Suppressor macrophage treated with lipopolysaccharide for 1 hour (primary cell): ENCODE measurements at places on chromosomes 11 and 22.

- peak; percentile 20 for DNase-seq
Measured at GRCh38 chr11:94762208-94762607, 5.9 kb upstream of the AMOTL1 start.

DNA sequence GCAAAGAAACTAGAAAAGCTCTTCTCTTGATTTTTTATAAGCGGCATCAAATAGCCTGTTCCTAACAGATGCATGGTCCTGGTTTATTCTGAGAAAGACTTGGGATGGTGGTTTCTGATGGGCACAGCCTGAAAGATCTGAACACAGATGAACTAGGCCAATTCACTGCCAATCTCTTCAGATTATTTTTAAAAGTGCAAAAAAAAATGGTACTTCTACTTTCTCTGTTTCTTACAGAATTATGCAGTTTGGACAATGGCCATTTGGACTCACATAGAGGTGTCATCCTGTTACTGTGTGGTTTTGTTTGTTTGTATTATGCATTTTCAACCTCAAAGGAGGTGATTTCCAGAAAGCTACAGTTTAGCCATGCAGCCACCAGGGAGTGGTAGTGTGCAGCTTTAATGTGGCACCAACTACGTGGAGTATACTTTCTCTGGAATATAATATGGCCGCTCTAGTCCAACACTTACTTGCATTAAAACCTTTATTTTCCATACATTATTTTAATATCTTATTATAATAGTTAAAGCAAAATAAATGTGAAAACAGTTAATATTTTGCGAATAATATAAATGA is 469.8 kb upstream of the KIRREL3 start:
- peak; percentile 35 for DNase-seq

DNA sequence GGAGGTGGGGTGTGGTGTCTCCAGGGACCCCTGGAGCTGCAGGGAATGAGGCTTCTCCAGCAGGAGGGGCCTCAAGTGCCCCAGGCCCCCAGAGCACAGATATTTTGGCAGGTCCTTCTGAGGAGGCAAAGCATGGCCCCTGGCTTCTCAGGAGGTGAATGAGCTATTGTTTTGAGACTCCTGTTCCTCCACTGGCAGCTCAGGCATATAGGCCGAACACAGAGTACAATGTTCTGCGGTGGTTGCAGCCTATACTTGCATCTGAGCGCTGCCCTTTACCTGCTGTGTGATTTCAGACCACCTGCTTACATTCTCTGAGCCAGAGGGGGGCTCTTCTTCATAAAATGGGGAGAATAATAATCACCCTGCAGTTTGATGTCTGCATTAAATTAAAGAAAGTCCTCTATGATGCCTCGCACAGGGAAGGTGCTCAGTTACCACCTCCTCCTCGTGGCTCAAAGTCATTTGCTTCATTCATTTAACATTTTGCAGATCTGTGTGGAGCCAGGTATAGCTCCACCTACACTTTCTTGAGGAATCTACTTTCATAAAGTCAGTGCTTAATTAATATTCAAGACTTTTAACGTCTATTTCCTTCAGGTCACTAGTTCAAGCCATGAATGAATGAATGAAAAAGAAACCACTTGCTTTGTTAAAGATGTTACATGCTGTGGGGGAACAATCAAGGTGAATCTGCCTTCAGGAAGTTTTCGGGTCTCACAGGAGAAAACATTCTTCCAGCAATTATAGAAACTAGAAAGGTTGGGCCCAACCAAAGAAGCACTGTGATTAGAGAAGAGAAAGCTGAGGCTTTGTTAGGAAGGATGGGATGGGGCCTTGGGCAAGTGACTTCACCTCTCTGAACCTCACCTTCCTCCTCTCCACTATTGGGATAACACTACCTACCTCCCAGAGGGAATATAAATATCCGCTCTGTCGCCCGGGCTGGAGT is 68.4 kb downstream of the ADAMTS15 start:
- DNase-seq = no peak

GRCh38 chr11:114399490-114400215 is 658 bp downstream of the C11orf71 start:
- DNase-seq = no peak

- DNase-seq = no peak
Measured at GRCh38 chr11:61272731-61273130, 22.4 kb downstream of the VWCE start.

DNA sequence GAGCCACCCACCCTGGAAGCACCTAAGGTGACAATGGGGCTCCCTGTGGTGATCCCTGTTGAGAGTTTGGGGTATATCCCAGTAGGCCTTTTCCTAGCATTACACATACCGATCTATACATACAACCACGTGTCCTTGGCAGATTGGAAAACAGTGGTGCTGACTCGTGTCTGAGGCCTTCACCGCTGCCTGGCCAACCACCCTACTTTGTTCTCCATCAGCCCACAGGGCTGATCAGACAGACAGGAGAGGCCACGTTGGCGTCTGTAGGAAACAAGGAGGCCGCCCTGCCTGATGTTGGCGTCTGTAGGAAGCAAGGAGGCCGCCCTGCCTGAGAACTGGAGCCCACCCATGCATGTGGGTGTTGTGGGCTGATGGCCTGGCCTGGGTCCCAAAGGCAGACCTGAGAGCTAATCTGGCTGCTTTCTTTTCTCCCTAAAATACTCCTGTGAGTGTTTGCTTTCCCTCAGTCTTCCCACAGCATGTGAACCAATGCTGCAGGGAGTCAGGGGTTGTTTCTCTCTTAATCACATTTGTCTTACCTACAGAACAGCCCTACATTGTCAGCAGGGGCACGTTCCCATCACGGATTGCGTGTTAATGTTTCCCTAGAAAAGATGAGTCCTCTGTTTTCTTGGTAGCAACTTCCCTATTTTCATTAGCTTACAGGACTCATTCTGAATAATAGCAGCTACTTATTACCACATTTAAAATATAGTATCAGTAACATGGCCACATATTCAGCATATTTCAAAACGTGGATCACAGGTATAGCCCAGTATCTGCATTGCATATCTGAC is 57.2 kb downstream of the SBF1 start:
- peak; percentile 42 for DNase-seq

- no peak for DNase-seq
Measured at GRCh38 chr11:114158886-114159285, 99.4 kb downstream of the ZBTB16 start.

- no peak for DNase-seq
Measured at GRCh38 chr22:38867124-38867455, 4.9 kb downstream of the CBX6 start.

GRCh38 chr11:17927681-17928343 is 85.0 kb downstream of the SERGEF start:
- no peak for DNase-seq

DNA sequence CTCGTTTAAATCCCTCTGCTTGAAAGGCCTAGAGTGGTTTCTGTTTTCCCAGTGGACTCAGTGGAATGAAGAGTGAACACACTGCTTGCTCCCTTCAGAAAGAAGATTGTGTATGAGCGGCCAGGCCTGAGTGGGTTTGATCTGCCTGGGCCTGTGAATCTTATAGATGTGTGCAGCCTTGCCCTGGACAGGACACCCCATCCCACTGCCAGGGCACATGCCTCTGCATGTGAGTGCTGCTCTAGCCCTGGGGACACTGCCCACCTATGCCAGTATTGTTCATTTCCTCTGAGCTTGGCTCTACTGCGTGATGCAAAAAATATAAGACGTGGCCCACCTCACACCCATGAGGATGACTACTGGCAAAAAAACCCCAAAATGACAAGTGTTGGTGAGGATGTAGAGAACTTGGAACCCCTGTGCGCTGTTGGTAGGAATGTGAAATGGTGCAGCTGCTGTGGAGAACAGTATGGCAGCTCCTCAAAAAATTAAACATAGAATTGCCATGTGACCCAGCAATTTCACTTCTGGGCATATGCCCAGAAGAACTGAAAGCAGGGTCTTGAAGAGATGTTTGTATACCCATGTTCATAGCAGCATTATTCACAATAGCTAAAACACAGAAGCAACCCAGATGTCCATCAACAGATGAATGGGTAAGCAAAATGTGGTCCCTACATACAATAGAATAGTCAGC is 27.3 kb upstream of the NECTIN1 start:
- no peak for DNase-seq

- no peak for DNase-seq
Measured at GRCh38 chr22:31103111-31103510, 4.3 kb downstream of the SELENOM start.

- no peak for DNase-seq
Measured at GRCh38 chr11:67627441-67627811, 2.3 kb downstream of the NUDT8 start.

- no peak for DNase-seq
Measured at GRCh38 chr22:49946612-49947295, 13.8 kb upstream of the PIM3 start.

DNA sequence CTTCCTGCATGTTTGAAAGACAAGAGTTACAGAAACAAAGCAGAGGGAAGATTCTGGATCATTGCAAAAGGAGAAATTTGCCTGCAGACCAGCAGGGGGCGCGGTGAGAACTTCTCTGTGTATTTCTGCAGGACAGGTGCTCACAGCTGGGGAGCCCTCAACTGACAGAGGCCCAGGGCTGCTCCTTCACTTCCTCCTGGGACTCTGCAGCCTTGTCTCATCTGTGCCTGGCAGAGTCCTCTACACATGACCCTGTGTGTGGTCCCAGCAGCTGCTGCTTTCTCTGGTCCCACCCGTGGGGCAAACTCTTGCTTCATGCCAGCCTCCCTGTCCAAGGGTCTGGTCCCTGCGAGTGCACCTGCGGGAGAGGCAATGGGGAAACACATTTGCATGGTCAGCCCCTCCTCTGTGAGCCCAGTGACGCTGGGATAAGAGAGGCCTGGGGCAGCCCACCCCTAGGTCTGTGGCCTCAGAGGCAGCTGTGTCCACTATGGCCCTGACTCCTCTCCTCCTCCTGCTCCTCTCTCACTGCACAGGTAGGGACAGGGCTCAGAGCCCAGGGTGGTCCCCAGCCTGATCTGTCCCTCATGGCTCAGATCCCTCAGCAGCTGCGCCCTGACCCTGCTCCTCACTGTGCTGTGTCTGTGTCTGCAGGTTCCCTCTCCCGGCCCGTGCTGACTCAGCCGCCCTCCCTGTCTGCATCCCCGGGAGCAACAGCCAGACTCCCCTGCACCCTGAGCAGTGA is 43.2 kb upstream of the VPREB1 start:
- DNase-seq = peak; percentile 53

DNA sequence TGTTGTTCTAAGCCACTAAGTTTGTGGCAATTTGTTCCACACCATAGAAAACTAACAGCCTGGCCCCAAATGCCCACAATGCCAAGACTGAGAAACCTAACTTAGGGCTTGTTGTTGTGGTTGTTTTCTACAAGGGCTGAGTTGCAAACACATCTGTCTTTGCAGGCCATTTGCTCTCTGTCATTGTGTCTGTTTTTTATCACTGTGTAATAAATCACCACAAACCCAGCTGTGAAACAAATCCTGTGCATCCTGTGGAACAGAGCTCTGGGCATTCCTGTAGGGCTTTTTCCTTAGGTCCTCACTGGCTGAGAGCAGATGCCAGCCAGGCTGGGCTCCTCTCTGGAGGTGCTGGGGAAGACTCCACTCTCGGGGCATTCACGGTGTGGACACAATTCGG is 15.7 kb upstream of the SYT8 start:
- DNase-seq = no peak

- DNase-seq = no peak
Measured at GRCh38 chr11:11988099-11988651, 20.3 kb downstream of the DKK3 start.

DNA sequence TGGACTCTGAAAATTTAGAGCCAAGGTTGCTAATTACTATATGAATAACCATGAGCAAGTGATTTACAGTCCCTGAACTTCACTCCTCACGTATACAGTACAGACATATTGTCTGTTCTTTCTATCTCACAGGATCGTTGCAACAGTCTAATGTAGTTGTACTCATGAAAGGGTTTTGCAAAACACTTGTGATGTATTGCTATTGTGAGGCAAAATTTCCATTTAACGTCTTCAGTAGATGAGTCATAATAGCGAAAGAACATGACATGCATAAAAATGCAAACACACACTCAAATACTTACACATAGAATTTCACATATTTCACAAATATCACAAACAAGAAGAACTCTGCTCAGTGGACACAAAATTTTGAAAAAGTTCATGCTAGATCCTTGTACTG is 134.6 kb upstream of the TRPC6 start:
- no peak for DNase-seq

GRCh38 chr22:30521368-30522156 is 16.1 kb upstream of the SEC14L4 start:
- no peak for DNase-seq

DNA sequence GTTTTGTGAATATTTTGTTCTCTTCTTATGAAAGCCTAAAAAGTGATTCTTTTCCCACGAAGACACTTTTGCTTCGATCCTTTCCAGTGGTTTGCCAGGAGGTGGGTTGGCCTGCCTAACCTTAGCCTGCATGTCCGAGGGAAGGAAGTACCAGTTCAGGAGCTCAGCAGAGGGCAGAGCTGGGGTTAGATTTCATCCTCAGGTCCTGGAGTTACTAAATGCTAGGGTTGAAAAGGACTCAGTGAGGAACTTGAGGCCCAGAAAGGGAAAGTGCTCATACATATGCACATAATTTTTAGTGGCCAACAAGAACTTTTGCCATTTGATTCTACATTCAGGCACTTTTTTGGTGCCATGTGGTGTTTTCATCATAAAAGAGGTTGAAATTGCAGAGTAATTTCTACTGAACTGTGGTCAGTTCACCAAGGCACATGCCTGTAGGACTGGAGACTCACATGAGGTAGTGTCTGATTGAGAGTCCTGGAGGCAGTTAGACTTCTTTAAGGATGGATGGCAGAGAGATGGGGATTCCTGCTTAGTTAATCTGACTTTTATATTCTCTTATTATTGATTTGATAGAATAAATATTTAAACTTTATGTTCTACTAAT is 36.7 kb downstream of the NCAM1 start:
- DNase-seq = no peak

DNA sequence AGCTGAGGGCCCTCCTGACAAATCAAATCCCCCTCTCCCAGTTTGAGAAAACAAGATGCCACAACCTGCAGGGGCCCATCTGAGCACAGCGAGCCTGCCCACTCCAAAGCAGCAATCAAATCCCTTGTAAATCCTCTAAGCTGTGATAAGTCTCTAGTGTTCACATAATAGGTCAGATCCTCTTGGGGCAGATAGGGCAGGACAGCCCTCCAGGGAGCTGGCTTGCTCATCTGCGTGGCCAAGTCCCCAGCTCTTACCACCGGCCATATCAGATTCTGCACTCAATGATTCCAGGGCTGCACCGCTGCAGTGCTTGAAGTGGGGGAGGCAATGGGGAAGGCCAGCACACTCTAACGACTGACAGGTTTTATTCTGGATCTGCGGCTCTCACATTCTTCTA is 29.6 kb upstream of the FLI1 start:
- no peak for DNase-seq
